Mesenteric fat pad (tissue), 1 donor: ENCODE measurements at places on chromosomes 2 and 18. TPM values are rescaled to one million over a fixed set of nuclear protein-coding genes. Genes with fewer than 3 reads are reported as not detected.

Gene PARD6G
- 3.6 TPM for total RNA-seq

DNA sequence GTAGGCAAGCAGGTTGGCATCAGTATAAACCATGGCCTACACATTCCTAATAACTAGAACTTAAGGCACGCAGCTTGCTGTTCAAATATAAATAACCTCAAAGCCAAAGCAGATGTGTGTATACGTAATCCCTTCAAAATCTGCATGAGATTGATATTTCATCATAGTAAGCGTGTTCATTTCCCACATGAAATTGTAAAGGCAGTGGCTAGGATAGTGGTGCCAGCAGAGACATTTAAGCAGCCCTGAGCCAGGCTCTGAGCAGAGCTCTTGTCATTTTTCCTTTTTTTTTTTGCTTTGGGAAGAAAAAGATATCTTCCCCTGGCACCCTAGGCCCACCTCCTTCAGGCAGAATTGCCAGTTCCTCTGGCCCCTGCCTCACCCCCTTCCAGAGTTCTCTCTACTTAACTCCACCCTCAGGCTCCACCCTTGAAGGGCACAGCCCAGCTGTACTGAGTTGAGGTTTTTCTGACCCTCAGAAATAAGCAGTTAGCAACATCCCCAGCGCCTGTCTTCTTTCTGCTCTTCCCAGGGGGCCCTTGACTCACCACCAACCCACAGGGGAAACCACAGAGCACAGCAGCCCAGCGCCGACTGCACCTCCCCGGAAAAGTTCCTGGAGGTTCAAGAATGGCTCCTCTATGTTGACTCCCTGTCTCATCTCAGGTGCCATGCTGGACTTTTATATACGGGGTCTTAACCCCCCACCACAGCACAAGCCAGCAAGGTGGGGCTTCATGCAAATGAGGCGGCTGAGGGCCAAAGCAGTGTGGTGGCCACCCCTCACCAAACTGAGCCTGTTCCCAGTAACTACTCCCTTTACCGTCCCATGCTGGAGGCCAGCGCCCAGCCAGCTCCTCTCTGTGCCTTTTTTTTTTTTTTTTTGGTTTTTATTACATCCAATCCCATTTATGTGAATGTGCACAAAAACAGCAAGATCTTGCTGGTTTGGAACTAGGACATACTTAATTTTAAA is 84.7 kb downstream of the EHD3 start:
- no peak for DNase-seq

DNA sequence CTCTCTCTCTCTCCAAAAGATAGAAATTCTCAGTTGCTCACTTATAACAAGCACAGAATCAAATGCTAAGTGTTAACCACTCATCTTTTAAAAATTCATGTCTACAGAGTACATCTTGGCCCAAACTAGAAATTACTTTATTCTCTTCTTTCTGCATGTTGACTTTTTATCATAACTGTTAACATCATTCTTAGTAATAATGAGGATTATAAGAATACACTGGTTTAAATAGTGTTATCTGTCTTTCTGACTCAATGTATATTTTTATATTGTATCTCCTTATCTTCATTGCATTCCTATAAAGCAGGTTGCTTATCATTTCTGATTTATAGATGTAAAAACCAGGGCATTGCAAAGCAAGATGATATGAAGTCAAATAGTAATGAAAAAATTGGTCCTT is 17.8 kb upstream of the KLF7 start:
- DNase-seq, result no peak

GRCh38 chr2:74745766-74746165 is 88.2 kb upstream of the HK2 start:
- DNase-seq, result no peak
